ENCODE measurements at places on chromosomes 2 and 18.

DNA sequence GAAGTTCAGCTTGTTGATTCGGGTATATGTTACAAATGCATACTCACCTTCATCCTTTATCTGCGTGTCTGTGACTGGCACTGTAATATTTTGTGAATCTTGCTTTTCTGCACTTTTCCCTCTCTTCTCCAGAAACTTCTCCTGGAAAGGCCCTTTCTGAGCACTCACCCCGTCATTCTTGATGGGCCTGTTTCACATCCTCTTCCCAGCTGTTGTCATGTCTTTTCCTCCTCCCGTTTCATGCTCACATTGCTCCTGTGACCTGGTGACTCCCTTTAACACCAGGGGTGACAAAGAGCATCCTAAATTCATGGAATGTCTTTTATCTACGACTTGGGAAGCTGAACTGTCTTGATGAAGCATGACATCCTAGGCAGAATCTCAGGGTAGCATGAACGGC, 65.8 kb downstream of the CD8B2 start:
- DNase-seq = no peak

DNA sequence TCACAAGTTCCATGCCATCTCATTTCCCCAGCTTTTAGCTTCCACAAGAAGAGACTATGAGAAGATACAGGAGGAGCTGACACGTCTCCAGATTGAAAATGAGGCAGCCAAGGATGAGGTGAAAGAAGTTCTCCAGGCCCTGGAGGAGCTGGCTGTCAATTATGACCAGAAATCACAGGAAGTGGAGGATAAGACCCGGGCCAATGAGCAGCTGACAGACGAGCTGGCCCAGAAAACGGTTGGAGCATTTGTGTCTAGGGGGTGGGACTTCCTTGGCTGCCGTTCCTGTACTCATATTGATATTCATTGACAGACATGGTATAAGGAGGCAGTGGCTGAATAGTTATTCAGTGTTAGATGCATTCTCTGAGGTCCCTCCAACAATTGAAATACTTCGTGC, 57.2 kb upstream of the LYPD6B start:
- DNase-seq = no peak

DNA sequence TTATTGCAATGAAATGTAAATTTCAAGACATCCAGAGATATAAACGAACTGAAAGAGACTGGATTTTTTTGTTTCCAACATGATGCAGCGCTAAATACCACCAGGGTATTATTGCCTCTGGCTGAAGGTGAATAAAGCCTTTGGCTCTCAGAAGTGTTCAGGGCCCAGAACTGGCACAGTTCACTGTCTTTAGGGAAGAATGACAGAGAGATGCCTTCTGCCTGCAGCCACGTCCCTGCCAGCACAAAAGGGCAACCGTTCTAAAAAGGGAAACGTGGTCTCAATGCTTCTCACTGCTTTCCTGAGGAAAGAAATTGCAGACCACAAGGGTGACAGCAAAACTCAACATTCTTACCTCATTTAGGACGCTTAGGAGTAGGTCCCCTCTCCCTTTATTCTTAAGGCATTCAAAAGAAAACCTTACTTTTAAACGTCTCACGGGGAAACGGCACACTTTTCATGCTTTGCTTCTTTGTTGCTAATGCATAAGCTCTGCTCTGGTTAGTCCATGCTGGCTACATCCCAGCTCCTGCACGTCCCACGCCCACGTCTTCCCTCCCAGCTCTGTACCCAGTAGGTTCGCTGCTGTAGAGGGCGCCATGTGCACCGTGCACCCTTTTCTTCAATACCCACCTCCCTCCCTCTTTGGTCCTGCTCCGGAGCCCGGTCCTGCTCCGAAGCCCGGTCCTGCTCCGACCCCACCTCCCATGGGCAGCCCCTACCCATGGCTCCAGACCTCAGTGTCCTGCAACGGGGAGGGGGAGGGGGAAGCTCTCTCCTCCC, 171.0 kb downstream of the HRH4 start:
- no peak for DNase-seq

DNA sequence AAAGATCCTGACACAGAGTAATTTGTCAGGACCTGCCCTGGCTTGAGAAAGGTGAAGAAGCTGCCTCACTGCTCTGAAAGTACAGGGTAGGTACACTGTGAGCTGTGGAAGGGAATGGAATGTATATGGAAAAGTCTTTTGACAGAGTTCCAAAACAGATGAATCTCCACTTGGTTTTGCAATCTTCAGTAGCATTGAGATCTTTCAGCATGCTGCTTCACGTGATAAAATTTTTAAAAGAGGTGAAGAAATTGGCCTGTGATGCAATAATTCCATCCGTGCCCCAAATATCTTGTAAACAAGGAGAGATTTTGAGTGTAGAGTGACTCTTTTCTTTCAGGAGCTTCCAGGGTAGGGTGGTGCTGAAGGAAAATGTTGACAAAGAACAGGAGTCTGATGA, 123.1 kb downstream of the OSR1 start:
- no peak for DNase-seq

DNA sequence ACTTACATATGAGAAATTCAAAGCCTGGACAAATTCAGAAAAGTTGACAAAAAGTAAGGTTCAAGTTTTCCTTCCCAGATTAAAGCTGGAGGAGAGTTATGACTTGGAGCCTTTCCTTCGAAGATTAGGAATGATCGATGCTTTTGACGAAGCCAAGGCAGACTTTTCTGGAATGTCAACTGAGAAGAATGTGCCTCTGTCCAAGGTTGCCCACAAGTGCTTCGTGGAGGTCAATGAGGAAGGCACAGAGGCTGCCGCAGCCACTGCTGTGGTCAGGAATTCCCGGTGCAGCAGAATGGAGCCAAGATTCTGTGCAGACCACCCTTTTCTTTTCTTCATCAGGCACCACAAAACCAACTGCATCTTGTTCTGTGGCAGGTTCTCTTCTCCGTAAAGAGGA, 17.0 kb downstream of the SERPINB8 start:
- DNase-seq = no peak

- DNase-seq = no peak
Observed at GRCh38 chr2:167651406-167652151, 595.8 kb downstream of the STK39 start.

DNA sequence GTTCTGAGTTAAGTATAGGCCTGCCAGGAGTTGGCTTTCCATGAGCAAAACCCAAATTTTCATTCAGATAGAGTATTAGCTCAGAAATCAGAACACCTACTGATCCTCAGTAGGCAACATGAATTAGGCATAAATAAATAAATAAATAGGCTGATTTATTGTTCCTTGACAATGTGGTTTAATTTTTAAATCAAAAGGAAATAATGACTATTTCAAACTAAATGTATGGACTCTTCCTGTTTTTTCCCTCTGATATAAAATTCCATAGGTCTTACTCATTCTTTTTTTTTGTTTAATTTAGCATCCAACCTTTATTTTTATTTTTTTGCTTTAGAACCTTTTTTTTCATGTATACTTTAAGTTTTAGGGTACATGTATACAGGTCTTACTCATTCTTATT, 140.2 kb upstream of the ITGA6 start:
- DNase-seq = no peak

DNA sequence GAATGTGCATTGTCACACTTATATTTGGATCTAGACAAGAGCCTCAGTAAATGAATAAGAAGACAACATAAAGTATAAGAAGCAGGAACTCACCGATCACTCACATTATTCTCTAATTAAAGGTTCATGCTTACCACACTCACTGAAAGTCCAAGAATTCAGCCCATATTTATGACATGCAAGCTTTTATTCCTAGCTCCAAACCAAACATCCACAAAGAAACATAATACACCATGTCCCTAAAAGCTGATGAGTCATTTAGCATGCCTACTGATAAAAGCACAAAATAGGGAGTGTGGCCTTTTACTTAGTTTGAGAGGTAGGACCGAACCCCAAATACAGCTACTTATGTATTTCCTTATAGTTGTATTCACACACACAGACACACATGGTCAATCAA, 1094.6 kb upstream of the CDH2 start:
- no peak for DNase-seq

DNA sequence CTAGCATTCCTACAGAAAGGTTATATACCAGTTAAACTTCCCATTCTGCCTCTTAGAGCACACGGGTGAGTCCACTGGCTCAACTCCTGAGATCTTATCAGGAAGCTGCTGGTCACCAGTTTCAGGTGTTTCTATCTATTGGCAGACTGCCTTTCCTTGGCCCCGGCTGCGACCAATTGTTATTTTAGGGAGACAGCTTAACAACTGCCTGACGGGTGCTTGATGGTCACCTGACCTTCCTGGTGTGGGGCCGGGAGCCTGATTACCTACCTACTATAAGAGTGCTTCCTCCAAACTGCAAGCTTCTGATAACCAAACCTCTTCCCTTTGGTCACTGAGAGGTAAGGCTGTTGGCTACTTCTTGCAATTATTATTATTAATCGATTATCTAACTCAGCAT, 122.1 kb upstream of the XIRP2 start:
- no peak for DNase-seq

DNA sequence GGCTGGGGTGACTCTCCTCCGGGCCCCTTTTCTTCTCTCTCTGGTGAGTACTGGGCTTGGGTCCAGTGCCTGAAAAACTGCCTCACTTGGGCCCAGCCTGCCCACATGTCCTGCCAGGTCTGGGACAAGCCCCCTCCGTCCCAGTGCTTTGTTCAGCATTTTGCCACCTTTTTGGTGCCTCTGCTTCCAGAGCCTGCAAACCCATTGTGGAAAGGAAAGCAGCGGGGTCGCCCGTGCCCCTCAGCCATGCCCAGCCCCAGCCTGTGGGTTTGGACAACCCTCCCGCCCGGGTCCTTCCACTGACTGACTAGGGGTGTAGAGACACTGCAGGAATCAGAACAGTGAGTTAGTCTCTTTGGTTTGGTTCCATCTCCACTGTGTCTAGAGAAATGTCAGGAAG, 140.7 kb upstream of the ALKAL2 start:
- DNase-seq = no peak

- DNase-seq = no peak
Observed at GRCh38 chr2:101803945-101804696, 106.6 kb downstream of the MAP4K4 start.

- no peak for DNase-seq
Observed at GRCh38 chr2:18284331-18284730, 276.1 kb downstream of the RDH14 start.

DNA sequence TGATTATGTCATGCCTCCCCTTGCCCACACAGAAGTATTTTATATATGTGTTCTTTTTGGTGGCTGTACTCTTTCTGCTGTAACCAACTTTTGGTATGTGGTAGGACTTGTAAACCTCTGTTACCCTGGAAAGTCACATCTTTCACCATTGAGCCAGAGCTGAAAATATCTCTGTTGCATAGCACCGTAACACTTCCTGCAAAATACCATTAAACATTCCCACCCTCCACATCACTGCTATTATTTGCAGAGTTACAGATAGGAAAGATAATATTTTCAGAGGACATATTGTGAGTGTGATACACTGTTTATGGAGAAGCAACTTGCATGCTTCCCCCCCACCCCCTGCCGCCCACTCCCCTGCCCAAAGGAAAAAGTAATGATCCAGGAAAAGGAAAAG, 44.8 kb downstream of the CAB39 start:
- DNase-seq = no peak

- no peak for DNase-seq
Observed at GRCh38 chr18:35141077-35141476, 99.8 kb upstream of the ZNF397 start.

DNA sequence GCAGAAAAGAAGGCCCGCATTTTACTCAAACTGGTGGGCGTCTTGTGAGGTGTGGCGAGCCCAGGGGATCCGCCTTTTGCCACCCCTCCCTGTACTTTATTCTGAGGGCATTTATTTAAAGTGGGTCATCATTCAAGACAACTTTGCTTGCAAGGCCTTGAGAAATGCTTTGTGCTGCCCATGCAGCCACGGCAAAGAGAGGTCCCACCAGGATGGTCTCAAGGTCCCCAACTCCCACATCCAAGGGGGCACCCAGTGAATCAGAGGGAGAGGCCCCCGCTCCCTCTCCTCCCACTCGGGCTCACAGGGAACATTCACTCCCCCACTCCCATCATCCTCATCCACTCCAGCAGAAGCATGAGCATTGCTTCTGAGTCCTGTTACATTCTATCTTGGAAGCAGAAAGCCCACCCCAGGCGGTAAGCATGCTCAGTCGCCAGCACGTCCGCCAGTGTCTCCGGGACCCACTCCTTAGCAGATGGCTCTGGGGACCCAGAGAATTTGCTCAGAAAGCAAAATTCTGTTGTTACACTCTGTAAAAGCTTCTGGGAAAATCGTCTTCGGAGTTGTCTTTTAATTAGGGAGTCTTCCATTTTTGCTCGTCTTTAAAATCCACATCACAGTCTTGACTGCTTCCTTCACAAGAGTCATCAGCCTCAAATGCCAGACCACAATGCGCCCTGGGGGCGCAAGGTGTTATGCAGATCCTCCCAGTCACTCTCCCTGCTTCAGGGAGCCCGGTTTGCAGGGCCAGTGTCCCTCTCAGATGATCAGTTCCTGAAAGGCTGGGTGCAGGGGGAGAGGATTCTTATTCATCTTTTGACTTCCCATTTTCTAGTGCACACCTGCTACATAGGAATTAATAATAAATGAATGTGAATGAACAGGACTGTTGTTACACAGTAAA, 99.4 kb upstream of the NCK2 start:
- DNase-seq = no peak

DNA sequence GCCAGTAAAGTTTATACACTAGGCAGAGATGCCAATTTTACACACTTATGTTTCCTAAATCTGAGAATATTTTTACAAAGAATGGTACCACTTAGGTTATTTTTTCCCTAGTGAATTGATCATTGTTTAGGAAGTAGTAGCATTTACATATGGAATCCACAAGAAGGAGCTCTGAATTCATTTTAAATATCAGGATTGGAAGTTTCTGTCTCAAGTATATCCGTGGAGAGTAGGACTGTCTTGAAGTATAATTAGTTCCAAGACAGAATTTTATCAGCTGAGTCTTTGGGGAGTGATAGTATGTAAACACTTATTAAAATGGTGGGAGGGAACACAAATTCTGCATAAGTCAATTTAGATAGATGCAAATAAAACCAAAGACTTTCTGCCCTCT, 82.3 kb upstream of the FAM98A start:
- DNase-seq = no peak

DNA sequence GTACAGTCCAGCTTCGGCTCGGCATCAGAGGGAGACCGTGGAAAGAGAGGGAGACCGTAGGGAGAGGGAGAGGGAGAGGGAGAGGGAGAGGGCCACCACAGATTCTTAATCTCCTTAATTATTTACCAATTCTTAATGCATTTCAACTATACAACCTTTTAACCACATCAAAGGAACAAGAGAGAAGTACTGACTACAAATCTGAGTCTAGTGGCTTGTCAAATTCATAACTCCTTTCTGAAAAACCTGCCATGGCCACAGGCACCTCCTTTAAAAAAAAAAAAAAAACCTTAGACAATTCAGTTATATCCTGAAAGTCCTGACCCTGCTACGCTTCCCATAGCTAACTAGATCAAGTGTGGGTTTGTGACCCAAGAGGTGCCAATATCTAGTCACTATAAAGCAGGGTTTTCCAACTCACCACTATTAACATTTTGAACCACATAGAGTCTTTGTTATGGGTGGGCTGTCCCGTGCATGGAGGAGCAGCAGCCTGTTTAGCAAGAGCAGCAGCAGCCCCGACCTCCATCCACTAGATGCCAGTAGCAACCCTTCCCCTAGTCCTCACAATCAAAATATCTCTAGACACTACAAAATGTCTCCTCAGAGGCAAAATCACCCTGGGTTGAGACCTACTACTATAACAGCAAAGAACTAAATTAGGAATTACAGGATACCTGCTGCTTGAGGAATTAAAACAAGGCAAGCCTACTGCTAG, 6.8 kb downstream of the ESCO1 start:
- no peak for DNase-seq
